ENCODE measurements at places on chromosomes 7 and 10.

GRCh38 chr10:103829278-103829677 is 26.1 kb downstream of the SH3PXD2A start:
- no peak for DNase-seq

DNA sequence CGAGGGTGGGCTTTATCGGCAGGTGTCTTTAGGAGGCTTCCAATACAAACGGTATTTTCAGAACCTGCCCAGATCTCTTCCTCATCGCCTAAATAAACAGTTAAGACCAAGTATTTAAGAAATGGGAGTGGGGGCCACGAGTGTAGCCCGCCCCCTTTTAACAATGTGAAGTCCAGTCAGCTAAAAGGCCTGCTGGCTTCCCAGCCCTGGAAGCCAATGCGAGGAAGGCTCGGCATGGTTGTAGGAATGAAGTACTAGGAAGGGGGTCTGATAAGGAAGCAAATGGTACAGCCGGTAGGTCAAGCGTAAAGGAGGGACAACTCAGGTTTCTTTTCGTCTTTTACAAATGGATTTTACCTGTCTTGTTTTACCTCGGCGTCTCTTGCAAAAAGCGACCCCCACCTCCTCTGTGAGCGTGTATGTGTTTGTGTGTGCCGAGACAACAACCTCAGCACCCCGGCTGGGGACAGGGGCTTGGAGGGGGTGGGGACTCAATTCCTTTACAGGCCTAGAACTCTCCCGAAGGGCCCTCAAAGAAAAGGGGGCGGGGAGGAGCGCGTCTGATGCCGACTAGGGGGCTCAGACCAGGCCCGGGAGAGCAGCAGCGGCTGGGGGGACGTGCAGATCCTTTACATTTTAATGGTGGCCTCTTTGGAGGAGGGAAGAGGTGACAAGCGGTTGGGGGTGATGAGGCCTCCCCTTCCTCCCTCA is 147.6 kb downstream of the GPR85 start:
- DNase-seq = peak; percentile 55

DNA sequence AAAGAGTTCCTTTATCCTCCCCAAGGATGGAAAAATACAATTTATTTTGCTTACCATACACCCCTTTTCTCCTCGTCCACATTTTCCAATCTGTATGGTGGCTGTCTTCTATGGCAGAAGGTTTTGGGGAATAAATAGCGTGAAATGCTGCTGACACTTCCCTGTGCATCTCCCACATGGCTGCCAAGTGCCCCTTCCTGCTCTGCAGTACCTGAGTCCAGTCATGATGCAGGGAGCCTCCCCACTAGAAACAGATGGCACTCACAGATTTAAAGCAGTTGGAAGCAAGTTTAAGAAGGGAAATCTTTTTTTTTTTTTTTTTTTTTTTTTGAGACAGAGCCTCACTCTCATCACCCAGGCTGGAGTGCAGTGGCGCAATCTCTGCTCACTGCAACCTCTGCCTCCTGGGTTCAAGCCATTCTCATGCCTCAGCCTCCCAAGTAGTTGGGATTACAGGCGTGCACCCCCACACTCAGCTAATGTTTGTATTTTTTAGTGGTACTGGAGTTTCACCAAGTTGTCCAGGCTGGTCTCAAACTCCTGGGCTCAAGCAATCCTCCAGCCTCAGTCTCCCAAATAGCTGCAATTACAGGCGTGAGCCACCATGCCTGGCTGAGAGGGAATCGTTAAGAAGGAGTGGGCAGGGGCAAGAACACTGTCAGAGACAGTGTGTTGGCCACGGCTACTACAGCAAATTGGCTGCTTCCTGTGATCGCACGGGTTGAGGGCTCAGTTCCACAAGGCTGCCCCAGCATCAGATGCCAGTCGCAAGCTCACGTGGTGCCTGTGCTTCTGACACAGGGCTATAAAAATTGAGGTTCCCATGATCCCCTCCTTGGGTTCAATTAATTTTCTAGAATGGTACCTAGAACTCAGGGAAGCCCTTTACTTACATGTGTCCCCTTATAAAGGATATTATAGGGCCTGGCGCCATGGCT is 5.3 kb upstream of the PILRA start:
- DNase-seq = no peak

GRCh38 chr10:89029785-89030437 is 39.3 kb downstream of the FAS start:
- peak; percentile 83 for DNase-seq

GRCh38 chr10:79947083-79947415 is 1.9 kb downstream of the SFTPD start:
- DNase-seq = no peak

DNA sequence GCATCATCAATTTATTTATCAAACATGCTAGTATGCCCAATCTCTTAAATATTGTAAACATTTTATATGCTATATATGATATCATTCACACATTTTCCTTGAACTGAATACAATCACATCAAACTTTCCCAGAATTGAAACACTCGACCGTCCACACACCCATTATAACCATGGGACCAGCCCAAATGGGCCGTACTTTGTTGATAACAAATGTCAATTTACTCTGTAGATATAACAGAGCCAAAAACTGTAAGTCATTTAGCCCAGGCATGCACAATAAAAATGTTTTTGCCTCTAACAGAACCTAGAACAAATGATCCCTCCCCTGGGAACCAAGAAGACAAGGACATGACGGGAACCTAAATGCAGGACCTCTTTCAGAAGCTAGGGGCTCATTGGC is 683 bp upstream of the ANKRD22 start:
- DNase-seq = no peak

DNA sequence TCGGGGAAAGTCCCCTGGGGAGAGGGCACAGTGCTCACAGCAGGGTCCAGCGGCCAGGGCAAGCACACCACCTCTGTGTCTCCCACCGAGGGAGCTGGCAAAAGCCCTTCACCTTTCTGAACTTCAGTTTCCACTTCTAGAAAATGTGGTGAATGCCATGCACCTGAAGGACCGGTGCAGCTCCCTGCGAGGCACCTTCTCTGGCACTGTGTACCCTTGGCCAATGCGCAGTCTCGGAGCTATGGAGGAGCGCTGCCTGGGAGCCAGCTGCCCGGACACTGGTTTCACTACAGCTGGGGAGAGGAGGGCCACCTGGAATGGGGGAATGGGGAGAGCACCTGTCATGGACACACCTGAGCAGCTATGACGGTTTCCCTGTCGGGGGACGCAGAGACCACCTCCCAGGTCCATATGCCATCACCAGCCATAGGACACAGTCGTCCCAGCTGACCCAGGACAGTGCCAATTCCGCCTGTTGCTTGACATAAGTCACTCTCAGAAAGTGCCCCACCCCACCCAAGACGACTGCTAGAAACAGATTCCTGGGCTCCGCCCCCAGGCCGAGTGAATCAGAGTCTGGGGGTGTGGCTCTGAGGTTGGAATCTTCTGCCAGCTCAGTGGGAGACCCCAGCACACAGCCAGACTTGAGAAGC is 16.8 kb downstream of the RASGEF1A start:
- DNase-seq = peak; percentile 37

GRCh38 chr10:31383810-31384588 is 65.0 kb downstream of the ZEB1 start:
- no peak for DNase-seq

DNA sequence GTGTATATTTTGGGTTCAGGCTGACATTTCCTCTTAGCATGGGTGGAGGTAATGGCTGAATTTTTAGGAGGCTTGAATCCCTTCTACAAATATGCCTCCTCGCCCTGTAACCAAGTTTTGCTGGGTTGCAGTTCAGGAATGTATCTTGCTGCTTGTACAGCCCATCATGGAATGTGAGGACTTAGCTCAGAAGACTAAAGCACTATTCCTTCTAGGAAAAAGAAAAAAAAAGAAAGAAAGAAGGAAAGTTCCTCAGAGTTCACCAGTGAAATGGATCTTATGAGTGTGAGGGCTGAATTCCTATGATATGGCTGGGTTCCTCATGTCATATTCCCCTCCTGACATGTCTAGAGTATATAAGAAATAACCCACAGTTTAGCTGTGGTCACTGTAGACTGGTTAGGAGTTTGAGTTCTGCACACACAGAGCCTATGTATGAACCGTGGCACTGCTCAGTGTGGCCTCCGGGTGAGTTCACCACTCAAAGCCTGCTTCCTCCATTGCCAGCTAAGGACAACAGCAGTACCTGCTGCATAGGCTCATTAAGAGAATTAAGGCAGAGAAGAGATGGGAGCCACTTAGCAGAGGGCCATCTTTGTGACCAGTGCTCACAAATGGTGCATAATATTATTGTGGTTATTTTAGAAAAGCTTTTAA is 114.0 kb downstream of the TACC2 start:
- DNase-seq = no peak

DNA sequence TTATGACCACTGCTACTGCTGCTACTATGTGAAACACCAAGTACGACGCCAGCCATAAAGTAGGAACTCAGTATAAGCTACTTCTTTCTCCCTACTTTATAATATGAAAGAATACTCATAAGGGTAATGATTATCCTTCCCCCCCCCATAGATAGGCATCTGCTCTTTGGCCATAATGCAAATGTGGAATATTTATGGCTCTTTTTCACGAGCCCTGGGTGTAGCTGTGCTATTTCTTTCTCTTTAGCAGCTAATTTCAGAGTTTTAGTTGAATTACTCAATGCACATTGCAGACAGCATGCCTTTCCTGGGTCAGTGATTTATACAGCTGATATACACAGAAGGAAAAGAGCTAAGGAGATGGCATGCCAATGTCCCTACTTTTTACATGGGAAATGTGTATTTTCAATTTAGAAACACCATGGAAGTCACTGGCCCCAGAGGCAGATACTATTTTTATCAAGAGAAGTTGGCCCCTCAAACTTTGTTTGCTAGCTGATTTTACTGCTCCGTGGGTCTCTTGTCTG is 234.1 kb upstream of the KIAA1217 start:
- no peak for DNase-seq

- peak; percentile 70 for DNase-seq
Observed at GRCh38 chr7:16078076-16078952, 343.0 kb downstream of the CRPPA start.

DNA sequence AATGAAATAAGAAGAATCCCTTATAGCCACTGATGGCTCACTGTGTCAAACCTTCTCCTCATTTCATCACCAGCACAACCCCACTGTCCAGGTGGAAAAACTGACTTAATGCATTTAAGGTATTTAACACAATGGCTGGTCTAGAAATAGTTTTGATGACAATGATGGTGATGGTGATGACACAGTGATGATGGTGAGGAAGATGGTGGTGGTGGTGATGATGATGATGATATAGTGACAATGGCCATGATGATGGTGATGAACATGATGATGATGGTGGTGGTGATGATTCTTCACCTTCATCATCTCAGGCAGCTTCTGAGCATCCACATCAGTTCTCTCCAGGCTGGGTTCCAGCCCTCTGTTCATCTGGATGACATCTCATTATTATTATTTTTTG is 186.6 kb downstream of the TCERG1L start:
- no peak for DNase-seq

DNA sequence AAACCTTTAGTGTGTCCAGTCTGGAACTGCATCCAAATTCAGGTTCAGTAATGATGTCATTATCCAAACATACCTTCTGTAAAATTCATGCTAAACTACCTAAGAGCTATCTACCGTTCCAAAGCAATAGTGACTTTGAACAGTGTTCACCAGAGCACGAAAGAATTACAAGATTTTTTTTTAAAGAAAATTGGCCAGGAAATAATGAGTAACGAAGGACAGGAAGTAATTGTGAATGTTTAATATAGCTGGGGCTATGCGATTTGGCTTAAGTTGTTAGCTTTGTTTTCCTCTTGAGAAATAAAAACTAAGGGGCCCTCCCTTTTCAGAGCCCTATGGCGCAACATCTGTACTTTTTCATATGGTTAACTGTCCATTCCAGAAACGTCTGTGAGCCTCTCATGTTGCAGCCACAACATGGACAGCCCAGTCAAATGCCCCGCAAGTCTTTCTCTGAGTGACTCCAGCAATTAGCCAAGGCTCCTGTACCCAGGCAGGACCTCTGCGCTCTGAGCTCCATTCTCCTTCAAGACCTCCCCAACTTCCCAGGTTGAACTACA is 694 bp upstream of the FAS start:
- DNase-seq = peak; percentile 72

GRCh38 chr7:93015101-93015778 is 102.5 kb downstream of the SAMD9 start:
- peak; percentile 33 for DNase-seq

DNA sequence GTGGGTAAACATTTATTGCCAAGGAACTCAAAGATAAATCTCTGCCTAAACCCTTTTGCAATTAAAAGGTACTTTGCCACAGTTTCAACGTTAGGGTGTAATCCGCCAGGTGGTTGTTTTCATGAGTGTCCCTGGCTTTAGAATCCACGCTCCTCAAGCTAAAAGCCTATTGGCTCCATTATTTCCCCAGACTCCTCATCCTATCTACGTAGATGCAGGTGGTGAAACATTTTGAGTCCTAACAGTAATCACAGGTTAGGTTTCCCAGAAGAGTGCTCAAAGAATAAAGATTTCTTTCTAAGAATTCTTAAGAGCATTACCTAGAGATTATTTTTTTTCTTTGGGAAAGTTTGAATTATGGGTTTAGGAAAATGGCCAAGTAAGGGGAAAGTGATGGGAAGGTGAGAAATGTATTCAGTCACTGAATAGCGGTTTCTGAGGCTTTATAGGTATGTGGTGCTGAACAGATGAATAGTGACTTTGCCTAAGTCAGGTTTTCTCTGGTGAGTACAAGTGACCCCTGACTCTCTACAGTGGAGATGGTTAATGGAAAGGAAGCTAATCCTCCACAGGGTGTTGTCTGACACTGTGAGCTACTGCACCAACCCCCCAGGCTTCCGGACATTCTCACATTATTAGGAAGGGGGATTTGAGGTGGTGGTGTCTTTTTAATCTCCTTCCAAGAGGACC is 60.2 kb downstream of the NRP1 start:
- no peak for DNase-seq

GRCh38 chr10:120891365-120891764 is 40.2 kb downstream of the WDR11 start:
- DNase-seq = peak; percentile 7

DNA sequence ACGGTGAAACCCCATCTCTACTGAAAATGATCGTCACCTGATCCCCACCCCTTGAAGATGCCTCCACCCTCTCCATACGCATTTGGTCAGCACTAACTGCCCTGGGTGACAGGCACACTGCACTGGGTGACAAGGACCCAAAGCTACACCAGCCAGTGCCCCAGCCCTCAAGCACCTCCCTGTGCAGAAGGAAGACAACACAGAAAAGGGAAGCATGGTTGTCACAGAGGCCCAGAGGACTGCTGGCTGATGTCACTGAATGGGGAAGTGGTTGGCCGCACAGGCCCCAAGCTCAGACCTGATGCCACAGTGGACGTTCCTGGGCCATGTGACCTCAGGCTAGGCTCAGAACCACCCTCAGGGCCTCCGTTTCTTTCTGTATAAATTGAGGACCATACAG is 4.2 kb upstream of the PILRA start:
- no peak for DNase-seq

GRCh38 chr10:105974803-105975456 is 1189.6 kb downstream of the SORCS1 start:
- peak; percentile 84 for DNase-seq

GRCh38 chr7:103888603-103889153 is 100.8 kb downstream of the RELN start:
- DNase-seq = no peak

- DNase-seq = no peak
Observed at GRCh38 chr7:108307194-108307593, 149.0 kb downstream of the NRCAM start.

Measured in A673 (cell line).